GM19239 (cell line): ENCODE measurements at places on chromosomes 1 and 21.

DNA sequence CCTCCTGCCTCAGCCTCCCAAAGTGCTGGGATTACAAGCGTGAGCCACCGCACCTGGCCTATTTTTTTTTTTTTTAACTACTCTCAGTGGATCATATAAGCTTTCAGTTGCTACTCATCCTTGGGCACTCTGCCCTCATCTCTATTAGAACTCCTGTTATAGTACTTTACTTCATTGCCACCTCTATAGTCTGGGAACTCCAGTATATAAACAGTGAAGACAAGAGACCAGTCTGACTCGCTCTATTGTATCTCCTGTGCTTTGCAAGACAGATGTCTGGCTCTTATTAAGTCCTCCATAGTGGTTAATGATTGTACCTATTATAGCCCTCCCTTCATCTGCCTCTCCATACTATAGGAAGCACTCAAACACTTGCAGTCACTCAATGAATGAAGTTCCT lies 15.1 kb downstream of the KHDRBS1 start:
- no peak for DNase-seq

DNA sequence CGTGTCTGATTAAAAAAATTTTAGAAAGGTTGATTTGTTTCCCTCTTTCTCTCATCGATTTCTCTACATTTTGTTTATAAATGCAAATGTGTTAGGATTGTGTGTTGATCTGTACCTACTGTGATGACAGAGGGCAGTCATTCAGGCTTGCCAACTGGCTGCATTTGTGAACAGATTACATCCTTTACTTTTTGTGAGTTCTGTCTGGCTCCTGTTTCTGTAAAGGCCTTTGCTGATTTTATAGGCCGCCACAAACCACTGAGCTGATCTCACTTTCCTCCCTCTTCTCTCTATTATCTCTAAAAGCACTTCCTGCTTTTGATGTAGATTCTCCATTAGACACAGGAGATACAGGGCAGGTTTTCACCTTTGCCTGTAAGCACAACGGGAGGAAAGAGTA lies 106.8 kb downstream of the ESRRG start:
- no peak for DNase-seq

- DNase-seq: no peak
These were observed 27.7 kb downstream of the CDC42 start for GRCh38 chr1:22080191-22080590.

- DNase-seq: no peak
These were observed 50.4 kb downstream of the NFIA start for GRCh38 chr1:61132645-61133334.

- DNase-seq: no peak
These were observed 35.4 kb upstream of the FGGY start for GRCh38 chr1:59261537-59261936.

- DNase-seq: no peak
These were observed 10.7 kb downstream of the NEK7 start for GRCh38 chr1:198167436-198167934.

- DNase-seq: no peak
These were observed 1.3 kb downstream of the USP1 start for GRCh38 chr1:62438163-62438562.
